Hematopoietic multipotent progenitor cell treated with erythropoietin and hydrocortisone succinate and interleukin-3 and kit ligand, for 8 days (in vitro differentiated cells): ENCODE measurements at places on chromosomes 6 and 20.

DNA sequence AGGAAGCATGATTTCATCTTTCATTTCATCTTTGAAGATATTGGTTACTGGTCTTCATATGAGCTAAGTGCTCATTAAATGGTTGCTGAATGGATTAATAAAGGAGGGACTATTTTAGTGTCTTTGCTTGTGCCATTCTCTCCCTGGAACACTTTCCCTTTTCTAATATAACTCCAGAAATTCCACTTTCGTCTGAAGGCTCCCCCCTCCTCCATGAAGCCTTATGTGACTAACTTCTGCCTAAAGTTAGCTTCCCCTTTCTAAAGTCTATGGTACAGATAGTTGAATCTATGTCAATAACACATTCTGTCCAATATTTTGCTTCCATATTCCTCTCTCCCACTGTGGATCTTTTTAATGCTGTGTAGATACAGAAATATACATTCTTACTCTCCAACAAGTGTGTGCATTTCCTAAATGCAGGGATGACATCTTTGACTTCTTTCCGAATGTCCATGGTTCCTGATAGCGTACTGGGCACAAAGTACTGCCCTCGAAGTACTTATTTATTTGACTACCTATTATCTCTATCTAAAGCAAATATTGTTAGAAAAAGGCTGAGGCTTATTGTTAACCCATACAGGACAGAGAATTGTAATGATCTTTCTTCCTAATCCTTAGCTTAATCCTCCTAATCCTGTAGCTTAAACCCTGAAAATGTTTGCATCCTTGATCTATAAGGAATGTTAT, 84.7 kb upstream of the ELOVL5 start:
- DNase-seq: no peak

GRCh38 chr6:122869437-122870024, 80.5 kb downstream of the SMPDL3A start:
- DNase-seq: peak; percentile 41

DNA sequence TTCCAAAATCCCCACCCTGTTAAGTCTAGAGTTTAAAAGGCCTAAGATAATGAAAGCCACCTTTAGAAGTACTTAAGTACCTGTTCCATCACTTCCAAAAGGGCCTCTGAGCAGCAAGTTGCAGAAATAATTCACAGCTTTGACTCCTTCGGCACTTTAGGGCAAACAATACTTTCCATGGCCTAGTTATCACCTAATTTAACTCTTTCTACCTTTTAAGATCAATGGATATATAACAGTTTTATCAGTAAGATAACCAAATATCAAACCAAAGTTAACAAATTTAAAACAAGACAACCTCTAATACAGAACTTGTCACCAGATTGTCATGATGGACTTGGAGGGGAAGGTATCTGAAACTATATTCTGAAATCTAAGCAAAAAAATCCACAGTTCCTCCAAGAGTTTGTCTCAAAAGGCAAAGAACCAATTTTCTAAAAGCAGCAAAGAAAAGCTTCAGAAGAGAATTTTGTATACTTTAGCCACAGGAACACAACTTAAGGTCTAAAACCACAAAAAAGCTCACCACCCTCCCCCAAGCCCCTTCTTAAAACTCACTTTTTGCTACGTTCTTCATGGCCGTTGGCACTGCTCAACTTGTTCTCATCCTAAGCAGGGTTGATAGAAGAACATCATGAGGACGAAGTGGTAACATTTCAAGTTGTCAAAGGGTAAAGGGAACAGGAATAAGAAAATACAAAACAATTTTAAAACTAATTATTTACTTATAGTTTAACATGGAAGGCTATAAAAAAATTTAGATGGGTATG, 3.5 kb downstream of the RBM39 start:
- DNase-seq: no peak

DNA sequence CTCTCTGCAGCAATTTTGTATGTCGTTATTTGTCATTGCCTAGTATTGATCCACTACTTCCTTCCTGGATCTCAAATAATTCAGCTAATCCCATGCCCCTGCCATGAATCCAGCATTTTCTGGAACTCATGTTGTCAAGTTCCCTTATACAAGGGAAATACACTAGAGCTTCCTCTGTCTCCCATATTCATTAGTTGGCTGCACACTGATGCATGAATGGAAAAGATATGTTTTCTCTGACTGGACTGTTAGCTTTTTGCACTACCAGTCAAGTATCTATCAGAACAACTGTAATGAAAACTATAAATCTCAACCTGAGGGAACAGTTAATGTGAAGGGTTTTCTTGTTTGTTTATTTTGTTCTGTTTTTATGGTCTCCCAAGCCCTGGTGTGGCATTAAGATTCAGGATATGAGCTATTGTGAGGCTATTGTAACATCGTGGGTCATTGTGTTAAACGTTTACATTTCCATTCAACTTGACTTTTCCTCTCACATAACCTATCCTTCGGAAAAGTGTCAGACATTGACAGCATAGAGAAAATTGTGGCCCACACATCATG, 102.5 kb upstream of the FAM8A1 start:
- no peak for DNase-seq

GRCh38 chr6:43077981-43078511, 1.9 kb downstream of the PTK7 start:
- no peak for DNase-seq

DNA sequence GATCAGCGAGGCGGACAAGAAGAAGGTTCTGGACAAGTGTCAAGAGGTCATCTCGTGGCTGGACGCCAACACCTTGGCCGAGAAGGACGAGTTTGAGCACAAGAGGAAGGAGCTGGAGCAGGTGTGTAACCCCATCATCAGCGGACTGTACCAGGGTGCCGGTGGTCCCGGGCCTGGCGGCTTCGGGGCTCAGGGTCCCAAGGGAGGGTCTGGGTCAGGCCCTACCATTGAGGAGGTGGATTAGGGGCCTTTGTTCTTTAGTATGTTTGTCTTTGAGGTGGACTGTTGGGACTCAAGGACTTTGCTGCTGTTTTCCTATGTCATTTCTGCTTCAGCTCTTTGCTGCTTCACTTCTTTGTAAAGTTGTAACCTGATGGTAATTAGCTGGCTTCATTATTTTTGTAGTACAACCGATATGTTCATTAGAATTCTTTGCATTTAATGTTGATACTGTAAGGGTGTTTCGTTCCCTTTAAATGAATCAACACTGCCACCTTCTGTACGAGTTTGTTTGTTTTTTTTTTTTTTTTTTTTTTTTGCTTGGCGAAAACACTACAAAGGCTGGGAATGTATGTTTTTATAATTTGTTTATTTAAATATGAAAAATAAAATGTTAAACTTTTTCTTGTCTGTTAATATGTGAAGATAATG, 2.2 kb downstream of the HSPA1B start:
- DNase-seq: peak; percentile 78

GRCh38 chr20:57622579-57623381, 2.6 kb upstream of the ZBP1 start:
- no peak for DNase-seq

DNA sequence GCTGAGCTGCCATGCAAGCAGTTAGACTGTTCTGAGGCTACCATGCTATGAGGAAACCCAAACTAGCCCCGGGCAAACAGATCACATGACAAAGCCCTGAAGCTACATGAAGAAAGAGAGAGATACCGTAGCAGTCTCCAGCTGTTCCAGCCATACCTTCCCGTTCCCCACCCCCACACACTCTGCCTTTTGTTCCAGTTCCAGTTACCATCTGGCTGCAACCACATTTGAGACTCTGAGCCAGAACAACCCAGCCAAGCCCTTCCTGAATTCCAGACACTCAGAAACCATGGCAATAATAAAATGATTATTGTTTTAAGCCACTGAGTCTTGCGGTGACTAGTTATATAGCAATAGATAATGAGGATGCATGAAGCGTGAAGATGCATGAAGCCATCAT, 28.3 kb downstream of the RIN2 start:
- no peak for DNase-seq

DNA sequence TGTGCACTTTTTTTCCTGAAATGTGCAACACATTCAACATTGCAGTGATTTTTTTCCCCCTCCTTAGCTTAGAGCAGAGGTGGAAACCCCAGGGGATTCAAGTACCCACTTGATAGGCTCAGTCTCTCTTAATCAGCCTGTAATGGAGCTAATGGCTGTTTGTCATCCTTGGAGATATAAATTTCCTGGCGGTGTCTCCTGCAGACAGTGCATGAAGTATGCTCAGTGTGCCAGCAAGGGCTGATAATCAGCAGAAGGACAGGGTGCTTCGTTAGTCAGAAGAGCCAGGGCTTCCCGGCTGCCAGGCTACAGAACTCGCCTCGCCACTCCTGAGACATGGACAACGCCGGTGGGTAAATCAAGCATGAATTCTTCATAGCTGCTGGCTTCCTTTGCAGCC, 69.8 kb upstream of the PHACTR2 start:
- no peak for DNase-seq

GRCh38 chr6:20978151-20978614, 443.9 kb downstream of the CDKAL1 start:
- no peak for DNase-seq

- no peak for DNase-seq
Observed at GRCh38 chr6:224350-224749, 67.9 kb upstream of the DUSP22 start.

DNA sequence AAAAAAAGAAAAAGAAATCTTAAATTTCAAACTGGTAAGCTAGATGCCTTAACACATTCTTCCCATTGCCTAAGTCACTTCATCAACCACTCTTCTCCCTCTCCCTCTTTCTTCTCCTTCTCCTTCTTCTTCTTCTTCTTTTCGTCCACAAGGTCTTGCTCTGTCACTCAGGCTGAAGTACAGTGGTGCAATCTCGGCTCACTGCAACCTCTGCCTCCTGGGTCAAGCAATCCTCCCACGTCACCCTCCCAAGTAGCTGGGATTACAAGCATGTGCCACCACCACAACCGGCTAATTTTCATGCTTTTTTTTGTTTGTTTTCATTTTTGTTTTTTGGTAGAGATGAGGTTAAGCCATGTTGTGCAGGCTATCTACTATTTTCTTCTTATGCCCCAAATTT, 60.2 kb downstream of the GPR63 start:
- DNase-seq: no peak

DNA sequence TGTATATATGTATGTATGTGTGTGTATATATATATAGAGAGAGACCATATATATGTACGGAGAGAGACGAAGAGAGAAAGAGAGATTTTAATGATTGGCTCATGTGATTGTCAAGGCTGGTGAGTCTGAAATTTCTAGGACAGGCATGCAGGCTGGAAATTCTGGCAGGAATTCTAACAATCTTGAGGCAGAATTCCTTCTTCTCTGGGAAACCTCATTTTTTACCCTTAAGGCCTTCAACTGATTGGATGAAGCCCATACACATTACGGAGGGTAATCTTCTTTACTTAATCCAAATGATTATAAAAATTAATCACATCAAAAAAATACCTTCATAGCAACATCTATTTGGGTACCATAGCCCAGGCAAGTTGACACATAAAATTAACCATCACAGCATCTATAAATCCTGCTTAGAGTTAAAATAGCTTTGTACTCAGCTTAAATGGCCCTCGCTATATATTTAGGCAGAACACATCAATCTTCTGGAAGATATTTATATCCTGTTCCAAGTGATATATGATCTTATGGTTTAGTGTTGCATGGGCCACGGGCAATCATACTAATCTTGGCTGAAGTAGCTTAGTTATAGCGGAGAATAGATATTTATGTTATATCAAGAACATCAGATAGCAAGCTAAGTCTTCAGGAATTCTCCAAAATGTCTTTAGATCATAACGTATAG, 36.6 kb downstream of the ABRACL start:
- DNase-seq: no peak

- no peak for DNase-seq
Observed at GRCh38 chr6:118171852-118172251, 264.8 kb downstream of the SLC35F1 start.

DNA sequence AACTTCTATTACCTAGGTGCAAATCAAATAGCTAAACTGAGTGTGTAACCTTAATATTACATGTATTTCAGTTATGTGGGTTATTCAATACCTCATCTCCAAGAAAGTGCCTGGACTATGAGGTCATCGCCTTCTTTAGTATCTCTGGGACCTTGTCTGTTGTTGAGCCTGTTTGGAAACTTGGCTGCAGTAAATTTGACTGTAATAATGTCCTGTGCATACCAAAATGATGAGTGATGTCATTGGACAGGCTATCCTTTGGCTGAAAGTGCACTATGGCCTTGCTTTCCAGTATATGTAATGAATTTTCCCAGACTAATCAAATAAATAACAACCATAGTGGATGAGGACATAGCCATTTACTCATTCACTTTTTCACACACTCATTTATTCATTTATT, 455.1 kb downstream of the ADGRB3 start:
- DNase-seq: no peak

GRCh38 chr6:36757206-36757605, 59.6 kb downstream of the RAB44 start:
- DNase-seq: no peak

- DNase-seq: no peak
Observed at GRCh38 chr6:155328539-155329459, 14.5 kb upstream of the TFB1M start.

DNA sequence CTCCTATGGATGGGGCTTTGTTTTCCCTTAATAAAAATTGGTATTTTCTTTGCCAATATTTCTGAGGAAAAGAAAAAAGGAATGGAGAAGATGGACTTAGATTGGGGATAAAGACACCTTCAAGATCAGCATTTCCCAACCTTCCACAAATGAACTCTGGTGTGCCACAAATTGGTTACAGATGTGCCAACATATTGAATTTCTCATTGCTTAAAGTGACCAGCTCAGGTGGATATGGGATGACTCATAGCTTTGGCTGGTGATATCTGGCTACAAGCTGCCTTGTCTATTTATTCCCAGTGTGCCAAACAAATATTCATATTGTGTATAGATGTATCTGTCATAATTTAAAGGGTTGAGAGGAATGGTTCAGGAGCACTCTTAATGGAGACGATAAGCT, 32.5 kb downstream of the THEMIS start:
- no peak for DNase-seq

GRCh38 chr20:2101057-2101864, at the start of gene STK35:
STK35 (plus strand) TSS chr20:2101827; CDS start chr20:2101882, 55 bp downstream.
- DNase-seq: peak; percentile 80

DNA sequence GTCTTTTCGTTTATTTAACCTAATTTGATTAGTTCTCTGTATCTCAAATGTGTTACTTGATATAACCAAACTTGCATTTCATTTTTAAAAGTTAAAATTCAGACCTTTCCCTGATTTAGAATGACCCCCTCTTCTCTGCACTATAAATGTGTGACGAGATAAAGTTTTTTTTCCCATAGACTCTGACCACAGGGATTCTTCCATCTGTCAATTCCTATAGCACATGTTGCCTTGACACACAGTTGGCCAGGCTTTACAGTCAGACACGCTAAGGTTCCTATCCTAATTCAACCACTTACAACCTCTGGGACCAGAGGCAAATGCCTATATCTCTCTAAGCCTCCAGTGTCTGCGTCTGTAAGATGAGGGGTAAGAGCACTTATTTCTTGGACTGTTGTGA, 40.6 kb downstream of the KCNS1 start:
- DNase-seq: no peak

GRCh38 chr6:5936140-5936539, 70.6 kb downstream of the NRN1 start:
- DNase-seq: no peak

GRCh38 chr6:16712931-16713484, 48.3 kb downstream of the ATXN1 start:
- DNase-seq: peak; percentile 76

- peak; percentile 8 for DNase-seq
Observed at GRCh38 chr6:113873043-113873667, 16.0 kb downstream of the MARCKS start.

GRCh38 chr20:20831794-20832193, 119.3 kb upstream of the RALGAPA2 start:
- no peak for DNase-seq
